ENCODE measurements at places on chromosomes 6 and 20.

- no peak for DNase-seq
These were observed 11.1 kb downstream of the HLA-F start for GRCh38 chr6:29734046-29735018.

DNA sequence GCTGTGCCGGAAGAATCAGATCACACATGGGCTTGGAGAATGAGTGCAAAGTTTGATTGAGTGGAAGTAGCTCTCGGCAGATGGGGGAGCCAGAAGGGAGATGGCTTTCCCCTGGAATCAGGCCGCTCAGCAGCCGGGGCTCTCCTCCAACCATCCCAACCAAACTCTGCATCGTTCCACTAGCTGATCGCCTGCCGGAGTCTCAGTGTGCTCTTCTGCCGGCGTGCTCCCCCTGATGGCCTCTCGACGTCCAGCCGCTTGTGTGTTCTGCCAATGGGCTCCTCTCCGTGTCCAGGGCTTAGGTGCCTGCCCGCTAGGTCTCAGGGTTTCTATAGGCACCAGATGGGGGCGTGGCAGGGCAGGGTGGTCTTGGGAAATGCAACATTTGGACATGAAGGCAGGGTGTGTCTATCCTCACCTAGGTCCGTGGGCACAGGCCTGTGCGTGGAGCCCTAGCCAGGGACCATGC is 4.9 kb upstream of the BIRC7 start:
- no peak for DNase-seq

- no peak for DNase-seq
These were observed 14.2 kb downstream of the ARID1B start for GRCh38 chr6:156791320-156791850.

GRCh38 chr20:24484081-24484450 is 14.6 kb downstream of the SYNDIG1 start:
- DNase-seq = no peak

GRCh38 chr6:165671222-165671768 is 8.3 kb upstream of the PDE10A start:
- no peak for DNase-seq

DNA sequence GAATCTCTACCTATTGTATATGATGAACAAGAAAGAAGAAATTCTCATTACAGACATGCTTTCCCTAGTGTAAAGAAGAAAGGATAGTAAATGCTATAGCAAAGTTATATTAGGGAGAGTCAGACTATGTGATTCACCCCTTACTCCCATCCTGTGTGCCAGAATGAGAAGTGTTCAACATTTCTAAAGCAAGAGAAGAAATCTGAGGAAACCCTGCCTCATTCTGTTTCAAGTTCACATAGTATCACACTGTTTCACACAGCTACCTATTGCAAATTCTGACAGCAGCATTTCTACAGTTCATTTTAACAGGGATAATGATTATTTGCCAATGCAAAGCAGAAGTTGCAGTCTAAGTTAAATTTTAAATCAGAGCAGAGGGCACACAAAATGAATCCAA is 267.2 kb upstream of the TCF21 start:
- DNase-seq = no peak

Data from GDM1 (cell line).